ENCODE measurements at places on chromosomes 1 and 21. TPM values are rescaled to one million over a fixed set of nuclear protein-coding genes. Genes with fewer than 3 reads are reported as not detected.

HPCAL4 gene
- polyA plus RNA-seq: not detected

SLC35E2B gene
- 30.5 TPM for polyA plus RNA-seq

FCGR1A gene
- polyA plus RNA-seq: not detected

CD1D gene
- polyA plus RNA-seq: not detected

RYR2 gene
- not detected for polyA plus RNA-seq

ADAMTS4 gene
- 0.72 TPM for polyA plus RNA-seq

ROR1 gene
- polyA plus RNA-seq: 7.3 TPM

ELAVL4 gene
- not detected for polyA plus RNA-seq

KRTAP10-9 gene
- not detected for polyA plus RNA-seq

TDRD5 gene
- not detected for polyA plus RNA-seq

LIPI gene
- not detected for polyA plus RNA-seq

PTPN22 gene
- polyA plus RNA-seq: 0.21 TPM

KRTAP19-4 gene
- not detected for polyA plus RNA-seq

SLC45A3 gene
- 1.8 TPM for polyA plus RNA-seq

DNAJC6 gene
- polyA plus RNA-seq: 0.09 TPM

C1QC gene
- not detected for polyA plus RNA-seq

NBPF20 gene
- polyA plus RNA-seq: 5.7 TPM

SPRR2A gene
- polyA plus RNA-seq: not detected

MNDA gene
- not detected for polyA plus RNA-seq

CD5L gene
- polyA plus RNA-seq: not detected

SOX13 gene
- polyA plus RNA-seq: 2.0 TPM

FCRL3 gene
- not detected for polyA plus RNA-seq

FMO1 gene
- not detected for polyA plus RNA-seq
